Right renal cortex interstitium (tissue), 3 donors: ENCODE measurements at places on chromosomes 5 and 9. TPM values are rescaled to one million over a fixed set of nuclear protein-coding genes. Genes with fewer than 3 reads are reported as not detected.

- no peak for DNase-seq
Observed at GRCh38 chr9:7721291-7721690, 78.3 kb downstream of the DMAC1 start.

DNA sequence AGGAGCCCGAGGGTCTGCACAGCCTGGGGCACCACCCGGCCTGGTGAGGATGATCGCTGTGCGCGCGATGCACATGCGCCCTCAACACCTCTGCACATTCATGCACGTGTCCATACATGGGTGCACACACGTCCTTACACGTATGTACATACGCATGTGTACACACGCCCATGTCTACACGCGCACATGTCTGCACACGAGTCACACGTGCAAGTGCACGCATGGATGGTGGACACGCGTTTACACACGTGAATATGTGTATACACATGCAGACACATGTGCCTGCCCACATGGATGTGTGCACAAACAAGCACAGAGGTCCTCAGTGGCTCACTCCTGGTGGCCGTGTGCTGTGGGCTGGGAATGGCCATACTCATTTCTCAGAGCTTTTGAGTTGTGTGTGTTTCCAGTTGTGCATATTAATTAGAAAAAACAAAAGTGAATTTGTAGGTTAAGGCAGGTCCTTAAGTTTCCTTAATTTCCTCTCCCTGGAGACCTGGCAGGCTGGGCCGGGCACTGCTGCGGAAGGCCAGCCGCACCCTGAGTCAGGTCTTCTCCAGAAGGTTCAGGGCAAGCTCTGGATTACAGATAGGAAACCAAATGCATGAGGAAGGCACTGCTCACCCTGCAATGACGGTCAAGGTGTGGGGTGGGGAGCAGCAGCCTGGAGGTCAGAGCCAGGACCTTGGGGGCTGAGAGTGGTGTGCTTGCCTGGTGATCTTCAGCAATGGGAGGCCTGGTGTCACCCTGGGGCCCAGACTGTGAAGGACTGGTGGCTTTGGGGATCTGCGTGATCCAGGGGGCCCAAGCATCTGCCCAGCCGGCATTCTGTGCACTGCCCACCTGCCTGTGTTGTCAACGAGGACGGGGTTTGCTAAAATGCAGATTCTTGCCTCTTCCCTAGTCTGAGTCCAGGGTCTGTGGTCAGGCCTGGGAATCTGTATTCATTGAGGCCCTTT, 1.3 kb upstream of the RNU6ATAC start:
- no peak for DNase-seq

DNA sequence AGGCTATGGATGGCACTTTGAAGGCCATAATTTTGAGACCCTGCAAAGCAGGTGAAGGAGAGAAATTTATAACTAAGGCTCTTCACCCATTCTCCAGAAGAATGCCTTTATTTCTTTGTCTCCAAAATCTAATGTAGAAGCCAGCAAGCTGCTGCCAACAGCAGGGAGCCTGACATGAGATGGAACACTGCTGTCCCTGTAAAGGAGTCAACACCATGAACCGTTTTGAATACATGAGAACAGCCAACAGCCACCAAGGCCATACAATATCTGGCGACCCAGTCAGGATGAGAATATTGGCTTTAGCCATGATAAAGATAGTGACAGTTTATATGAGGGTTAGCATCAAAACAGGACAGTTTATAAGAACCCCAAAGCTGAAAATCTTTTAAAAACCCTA, 121.2 kb upstream of the LIFR start:
- DNase-seq: no peak

GRCh38 chr5:96962540-96962991, 26.7 kb downstream of the LNPEP start:
- DNase-seq: no peak

Gene CCNJL
- 7.2 TPM for polyA plus RNA-seq

DNA sequence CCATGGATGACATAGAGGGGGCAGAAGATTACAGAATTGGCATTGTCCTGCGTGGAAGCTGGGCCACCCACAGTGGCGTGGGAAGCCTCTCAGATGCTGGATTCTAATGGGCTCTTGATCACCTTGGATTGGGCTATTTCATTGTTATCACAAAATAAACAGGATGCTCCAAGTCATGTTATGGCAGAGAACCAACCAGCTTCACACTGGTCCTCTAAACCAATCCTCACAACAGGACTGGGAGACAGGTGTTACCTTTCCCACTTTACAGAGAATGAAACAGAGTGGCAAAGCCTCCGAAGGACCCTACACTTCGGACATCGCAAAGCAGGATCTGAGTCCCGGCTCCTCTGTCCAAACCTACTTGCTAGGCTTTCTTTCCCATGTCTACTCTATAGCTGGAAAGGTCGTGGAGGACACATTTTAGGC, 455 bp upstream of the SMIM3 start:
- no peak for DNase-seq
